ENCODE measurements at places on chromosomes 4 and X. TPM values are rescaled to one million over a fixed set of nuclear protein-coding genes. Genes with fewer than 3 reads are reported as not detected.

- no peak for DNase-seq
Measured at GRCh38 chr4:60042941-60043340, 1157.2 kb upstream of the ADGRL3 start.

DNA sequence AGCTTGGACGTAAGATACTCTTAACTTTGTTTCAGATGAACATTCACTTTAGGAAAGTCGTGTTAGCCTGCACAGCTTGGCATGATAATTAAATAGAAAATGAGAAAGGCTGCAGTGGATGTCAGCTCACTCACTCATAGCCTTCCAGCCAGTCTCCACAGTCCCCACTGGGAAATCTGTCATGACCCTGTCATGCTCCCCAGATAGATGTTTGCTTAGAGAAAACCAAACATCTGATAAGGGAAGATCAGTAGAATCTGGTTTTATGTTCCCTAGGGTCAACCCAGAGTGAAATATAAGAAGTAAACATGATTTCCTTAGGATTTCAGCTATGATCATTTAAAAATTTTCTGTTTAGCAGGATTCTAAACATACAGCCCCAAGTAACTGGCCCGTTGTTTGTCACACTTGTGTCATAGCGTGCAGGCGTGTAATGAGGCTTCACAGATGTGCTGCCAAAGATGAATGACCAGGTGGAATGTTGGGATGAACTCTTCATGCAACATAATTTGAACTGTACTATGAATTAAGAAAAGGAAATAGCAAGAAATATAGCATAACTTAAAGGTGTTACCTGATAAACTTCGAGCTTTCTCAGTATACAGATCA is 180.1 kb downstream of the BANK1 start:
- DNase-seq, result no peak

GRCh38 chr4:141640696-141641095 is 4.3 kb downstream of the IL15 start:
- no peak for DNase-seq

Gene OTOP1
- polyA plus RNA-seq, result not detected

All from left renal cortex interstitium (tissue), 4 donors.